Naive thymus-derived CD4-positive, alpha-beta T cell (primary cell): ENCODE measurements at places on chromosomes 7 and 10.

GRCh38 chr10:110857265-110858171 lies 14.2 kb upstream of the PDCD4 start:
- DNase-seq, result no peak

- peak; percentile 77 for DNase-seq
These were observed 3.4 kb downstream of the KCNH2 start for GRCh38 chr7:150974468-150975391.

DNA sequence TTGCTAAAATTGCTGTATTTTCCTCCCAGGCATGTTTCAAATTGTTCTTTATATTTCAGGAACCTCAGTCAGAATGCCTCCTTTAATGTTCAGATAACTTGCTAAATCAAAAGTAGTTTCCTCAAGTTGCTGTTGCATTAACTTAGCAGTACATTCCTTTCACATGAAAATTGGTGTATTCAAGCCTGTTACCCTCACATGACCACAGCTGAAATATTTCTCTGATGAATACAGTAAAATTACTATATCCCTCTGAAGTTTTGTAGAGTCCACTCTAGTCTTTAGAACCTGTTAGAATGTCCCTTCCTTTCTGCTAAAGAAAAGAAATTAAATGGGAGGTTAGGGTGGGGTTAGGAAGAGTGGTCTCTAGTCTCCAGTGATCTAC lies 24.5 kb upstream of the C1GALT1 start:
- DNase-seq, result no peak

- no peak for DNase-seq
These were observed 6.2 kb downstream of the AOC1 start for GRCh38 chr7:150858236-150859197.

- no peak for DNase-seq
These were observed 8.4 kb downstream of the IFIT2 start for GRCh38 chr10:89310056-89310893.

DNA sequence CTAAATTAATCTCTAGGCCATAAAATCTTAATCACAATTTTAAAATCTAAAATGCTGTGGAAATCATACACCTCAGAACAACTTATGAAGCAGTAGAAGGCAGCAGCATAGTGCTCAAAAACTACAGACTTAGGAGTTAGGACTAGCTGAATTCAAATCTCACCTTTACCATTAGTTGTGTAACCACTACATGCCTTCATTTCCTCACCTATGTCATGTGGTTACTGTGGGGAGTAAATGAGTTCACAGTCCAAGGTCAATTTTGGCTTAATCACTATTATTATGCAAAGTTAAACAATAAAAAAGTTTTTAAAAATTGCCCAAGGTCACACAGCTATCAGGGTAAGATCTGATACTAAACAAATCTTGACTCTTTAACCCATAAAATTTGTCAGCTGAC lies 37.0 kb downstream of the SNX13 start:
- no peak for DNase-seq
